Upper lobe of right lung (tissue), 1 donor: ENCODE measurements at places on chromosomes 1 and 21.

- DNase-seq = no peak
These were observed 15.4 kb downstream of the ST7L start for GRCh38 chr1:112603541-112603940.

GRCh38 chr1:9836632-9836960 lies 12.8 kb upstream of the CLSTN1 start:
- DNase-seq = peak; percentile 27

GRCh38 chr1:79524126-79524525 lies 517.6 kb upstream of the ADGRL4 start:
- DNase-seq = no peak

- DNase-seq = no peak
These were observed 56.6 kb downstream of the ADSS2 start for GRCh38 chr1:244394826-244395765.

DNA sequence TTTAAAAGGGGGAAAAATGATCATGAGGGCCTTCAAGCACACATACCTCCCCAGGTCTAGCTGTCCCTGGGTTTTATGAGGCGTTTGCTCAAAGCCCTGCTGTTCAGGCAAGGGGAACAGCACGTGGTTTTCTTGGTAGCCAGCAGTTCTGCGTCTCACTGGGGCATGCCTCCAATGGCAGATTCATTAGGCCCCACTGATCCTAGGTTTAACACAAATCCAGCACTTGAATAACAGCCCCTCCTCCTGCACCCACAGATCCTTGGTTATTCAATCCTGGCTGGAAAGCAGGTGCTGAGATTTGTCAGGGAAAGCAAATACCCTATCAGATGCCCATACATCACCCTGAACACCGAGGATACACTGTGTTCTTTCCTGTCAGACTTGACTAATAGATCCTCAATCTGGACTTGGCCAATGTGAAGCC lies 106.4 kb downstream of the ZC3H11B start:
- DNase-seq = no peak
